ENCODE measurements at places on chromosomes 16 and 17.

- peak; percentile 82 for DNase-seq
These were observed 1.2 kb downstream of the UBALD2 start for GRCh38 chr17:76266244-76266938.

DNA sequence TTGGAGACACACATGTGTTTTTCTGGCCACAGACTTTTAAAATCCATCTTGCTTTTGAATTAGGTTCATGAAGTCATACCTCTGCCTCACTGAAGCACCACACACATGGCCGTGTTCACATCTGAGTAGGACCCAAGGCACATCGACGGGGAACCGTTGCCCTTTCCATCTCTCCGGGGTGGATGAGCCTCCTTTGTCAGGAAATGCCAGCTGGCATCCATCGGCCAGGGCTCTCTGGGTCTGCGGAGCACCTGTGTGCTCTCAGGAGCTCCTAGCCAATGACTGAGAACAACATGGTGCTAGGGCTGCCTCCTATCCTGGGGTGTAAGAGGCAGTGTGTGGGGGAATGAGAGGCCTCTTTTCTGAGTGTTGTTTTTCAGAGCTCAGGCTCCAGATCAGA lies 24.5 kb upstream of the NKD1 start:
- DNase-seq = no peak

DNA sequence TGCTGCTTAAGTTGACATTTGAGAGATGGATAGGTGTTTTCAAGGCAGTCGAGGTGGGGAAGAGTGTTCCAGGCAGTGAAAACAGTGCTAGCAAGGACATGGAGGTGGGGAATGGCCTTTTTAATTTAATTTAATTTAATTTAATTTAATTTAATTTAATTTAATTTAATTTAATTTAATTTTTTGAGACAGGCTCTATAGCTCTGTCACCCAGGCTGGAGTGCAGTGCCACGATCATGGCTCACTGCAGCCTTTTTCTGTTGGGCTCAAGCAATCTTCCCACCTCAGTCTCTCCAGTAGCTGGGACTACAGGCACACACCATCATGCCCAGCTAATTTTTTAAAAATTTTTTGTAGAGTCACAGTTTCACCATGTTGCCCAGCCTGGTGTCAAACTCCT lies 32.2 kb upstream of the CACNG4 start:
- no peak for DNase-seq

- peak; percentile 90 for DNase-seq
These were observed 45.6 kb upstream of the HOXB9 start for GRCh38 chr17:48671697-48672171.

DNA sequence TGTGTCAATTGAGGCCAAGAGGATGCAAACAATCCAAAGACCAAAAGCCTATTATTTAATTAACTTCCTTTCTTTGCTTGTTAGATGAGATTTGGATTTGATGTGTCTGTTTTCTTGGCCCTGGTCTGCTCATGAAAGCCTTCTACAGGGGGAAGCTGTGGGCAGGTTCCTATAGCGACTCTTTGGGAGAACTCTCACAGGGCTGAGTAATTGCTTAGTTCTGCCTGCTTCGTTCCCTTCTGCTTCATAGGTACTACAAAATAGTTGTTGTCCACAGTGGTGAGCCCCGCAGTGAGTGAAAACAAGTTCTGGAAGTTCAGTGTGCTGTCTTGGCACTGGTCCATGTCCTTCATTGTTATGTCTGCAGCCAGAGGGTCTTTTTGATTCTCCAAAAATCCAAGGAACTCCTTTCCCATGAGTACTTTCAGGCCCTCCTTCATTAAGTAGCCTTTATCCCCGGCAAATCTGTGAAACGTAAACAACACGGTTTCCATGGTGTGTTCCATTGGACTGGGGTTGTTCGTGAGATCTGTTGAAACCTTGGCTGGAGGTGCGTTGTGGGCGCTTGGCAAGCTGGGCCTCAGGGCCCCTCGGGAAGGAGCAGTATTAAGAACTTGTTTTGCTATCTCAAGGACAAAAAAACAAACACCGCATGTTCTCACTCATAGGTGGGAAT lies 30.0 kb upstream of the ANKRD40CL start:
- DNase-seq = no peak

DNA sequence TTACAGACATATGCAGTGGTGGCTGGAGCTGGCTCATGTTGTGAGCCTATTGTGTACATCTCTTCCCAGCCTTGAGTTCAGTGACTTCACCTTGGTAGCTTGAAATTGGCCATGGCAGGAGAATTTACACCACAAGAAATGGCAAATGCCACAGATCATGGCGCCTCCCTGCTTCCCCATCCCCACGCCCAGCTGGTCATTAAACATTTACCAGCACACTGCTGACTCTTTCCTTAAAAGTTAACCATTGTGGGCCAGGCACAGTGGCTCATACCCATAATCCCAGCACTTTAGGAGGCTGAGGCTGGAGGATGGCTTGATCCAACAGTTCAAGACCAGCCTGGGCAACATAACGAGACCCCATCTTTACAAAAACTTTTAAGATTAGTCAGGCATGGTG lies 22.6 kb upstream of the ITGB4 start:
- no peak for DNase-seq

- DNase-seq = no peak
These were observed 38.0 kb downstream of the TMC7 start for GRCh38 chr16:19021747-19022146.

DNA sequence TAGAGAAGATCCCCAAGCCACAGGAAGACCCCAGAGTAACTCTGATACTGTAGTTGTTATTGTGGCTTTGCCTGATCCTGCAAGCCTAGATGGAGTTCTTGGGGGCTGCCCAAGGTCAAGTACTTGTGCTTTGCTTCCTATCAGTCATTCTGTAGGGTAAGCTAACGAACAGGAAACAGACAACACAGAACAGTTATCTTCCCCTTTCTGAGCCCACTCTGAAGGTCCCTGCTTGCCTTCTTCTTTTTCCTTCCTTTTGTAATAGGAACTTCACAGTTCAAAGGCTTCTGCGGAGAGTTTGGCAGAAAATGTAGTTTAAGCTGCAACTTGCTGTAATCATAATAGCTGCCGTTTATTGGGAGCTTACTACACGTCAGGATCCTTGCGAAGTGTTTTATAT lies 494.1 kb upstream of the ERCC4 start:
- DNase-seq = no peak

DNA sequence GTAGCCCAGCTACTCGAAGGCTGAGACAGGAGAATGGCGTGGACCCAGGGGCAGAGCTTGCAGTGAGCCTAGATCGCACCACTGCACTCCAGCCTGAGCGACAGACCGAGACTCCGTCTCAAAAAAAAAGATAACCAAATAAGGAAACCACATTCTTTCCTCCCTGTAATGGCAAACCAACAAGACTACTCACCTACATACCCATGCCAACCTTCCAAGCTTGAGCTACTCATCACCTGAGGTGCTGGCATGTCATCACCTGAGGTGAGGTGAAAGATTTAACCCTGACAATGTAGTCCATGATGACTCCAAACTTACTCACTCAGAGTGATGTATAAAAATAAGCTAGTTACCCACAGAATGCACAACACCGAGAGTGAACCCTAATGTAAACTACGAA lies 85.2 kb downstream of the SMG6 start:
- DNase-seq = no peak

DNA sequence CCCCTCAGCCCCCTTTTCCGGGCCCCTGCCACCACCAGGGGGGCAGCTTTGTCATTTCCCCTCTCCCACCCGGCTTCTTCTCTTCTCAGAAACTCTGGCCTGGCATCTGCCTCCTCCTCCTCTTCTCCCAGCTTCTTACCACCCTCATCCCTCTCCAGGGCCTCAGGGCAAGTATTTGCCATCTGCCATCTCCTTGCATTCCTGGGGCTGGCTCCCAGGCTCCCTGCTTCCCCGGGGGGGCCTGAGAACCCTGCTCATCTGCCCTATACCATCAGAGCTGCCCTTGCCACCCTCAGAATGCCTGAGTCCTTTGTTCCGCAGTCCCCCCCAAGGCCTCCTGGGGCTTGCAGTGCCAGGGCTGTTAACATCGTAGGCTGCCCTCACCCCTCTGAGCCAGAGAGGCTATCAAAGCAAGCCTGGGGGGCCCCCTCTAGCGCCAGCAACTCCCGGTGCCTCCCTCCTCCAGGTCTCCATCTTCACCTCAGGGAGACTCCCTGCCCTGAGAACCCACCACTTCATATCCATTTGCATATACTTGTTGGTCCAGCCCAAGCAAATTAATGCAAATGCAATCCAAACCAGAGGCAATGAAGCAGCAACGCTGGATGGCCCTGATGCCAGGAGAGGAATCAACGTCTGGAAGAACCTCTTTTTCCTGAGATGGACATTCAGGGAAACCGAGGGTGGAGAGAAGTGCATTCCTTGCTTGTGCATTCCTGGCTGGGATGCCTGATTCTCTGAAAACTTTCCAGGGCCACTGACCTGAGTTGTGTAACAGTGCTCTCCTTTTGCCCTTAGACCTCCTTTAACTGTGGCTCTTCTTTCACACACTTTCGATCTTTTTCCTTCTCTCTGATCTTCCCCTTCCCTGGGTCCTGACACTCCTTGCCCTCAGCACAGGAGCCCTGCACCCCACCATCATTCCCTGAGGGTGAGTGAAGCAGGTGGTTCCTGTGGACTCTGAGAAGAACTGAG lies 20.7 kb upstream of the SP2 start:
- no peak for DNase-seq

DNA sequence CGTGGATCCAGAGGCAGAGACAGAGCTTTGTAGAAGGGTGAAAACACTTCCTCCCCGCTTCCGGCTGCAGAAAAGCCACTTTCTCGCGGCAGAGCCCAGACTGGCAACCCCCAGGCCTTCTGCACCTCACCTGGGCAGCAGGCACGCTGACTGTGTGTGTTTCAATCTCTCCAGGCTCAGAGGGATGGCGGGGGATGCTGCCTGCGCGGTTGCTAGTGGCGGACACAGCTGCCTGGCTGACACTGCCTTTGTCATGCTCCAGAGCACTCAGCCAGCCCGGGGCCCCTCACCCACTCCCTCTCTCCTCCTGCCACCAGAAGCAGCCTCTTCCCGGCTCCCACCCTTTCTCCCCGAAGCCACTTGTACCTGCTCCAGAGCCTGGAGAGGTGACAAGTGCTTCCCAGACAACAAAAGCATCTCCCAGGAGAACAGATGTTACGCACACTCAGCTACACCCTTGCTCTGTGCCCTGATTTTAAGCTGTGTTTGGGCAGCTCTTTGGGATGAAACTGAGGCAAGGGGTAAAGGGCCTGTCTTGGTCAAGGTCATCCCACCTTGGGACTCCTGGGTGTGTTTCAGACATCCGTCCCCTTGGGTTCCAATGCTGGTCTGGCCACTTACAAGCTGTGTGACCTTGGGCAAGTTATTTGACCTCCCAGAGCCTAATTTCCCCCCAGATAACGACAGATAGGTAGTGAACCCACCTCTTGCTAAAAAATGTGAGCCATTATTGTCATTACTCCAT lies 9.2 kb upstream of the GLIS2 start:
- peak; percentile 81 for DNase-seq

GRCh38 chr17:80539022-80539641 lies 5.5 kb upstream of the RPTOR start:
- peak; percentile 70 for DNase-seq

DNA sequence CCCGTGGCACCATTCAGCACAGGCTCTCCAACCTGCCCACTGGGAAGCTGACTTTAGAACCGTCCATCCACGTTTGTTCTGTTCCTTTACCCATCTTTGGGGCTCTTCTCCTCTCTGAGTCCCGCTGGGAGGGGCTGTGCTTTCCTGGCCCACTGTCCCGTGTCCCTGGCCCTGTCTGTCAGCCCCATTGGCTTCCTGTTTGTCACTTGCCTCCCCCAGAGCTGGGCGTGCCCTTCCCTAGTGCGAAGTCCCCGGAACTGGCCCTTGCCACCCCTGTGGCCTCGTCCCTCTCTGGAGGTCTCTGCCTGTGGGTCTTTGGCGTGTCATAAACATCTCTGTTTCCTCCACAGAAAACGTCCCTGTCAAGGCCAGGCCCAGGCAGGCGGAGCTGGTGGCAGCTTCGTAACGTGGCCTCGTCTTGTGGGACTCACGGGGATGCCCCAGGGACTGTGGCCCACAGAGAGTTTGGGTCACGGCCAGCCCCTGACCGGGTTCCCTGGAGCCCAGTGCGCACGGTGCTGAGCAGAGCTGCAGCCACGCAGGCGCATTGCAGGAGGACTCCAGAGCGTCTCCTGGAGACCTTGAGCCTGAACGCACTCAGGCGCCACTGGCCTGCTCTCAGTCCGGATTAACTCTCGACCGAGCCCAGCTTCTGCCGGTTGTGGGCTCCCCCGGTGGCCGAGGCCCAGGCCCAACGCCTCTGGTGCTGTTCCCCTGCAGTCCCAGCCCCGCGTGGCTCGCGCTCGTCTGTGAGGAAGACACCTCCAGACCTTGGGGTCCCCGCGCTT lies 7.3 kb downstream of the CHMP6 start:
- no peak for DNase-seq

DNA sequence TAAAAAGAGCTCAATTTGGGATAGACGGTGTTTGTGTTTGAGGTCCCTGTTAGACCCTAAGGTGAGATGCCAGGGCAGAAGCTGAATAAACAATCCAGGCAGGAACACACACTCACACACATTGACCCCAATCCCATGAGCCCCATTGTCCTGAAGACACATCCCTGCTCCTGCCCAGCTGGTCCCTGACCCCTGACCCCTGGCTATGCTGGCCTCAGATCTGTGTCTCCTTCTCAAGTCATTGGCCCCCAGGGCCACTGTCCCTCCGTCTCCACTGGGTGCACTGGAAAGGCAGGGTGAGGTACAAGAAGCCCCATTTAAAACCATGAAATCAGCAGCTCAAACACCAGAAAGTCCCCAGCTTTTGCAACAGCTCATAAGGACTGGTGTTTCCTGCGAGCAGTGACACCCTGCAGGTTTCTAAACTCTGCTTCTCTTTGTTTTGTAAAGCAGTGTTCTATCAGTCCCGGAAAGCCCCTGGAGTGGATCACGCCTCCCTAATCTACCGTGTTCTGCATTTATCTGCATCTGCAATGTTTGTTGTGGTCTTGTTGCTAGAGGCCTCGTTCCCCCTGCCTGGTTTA lies 18.0 kb upstream of the ASGR2 start:
- peak; percentile 91 for DNase-seq

- no peak for DNase-seq
These were observed 32.3 kb downstream of the CPPED1 start for GRCh38 chr16:12771341-12771798.

DNA sequence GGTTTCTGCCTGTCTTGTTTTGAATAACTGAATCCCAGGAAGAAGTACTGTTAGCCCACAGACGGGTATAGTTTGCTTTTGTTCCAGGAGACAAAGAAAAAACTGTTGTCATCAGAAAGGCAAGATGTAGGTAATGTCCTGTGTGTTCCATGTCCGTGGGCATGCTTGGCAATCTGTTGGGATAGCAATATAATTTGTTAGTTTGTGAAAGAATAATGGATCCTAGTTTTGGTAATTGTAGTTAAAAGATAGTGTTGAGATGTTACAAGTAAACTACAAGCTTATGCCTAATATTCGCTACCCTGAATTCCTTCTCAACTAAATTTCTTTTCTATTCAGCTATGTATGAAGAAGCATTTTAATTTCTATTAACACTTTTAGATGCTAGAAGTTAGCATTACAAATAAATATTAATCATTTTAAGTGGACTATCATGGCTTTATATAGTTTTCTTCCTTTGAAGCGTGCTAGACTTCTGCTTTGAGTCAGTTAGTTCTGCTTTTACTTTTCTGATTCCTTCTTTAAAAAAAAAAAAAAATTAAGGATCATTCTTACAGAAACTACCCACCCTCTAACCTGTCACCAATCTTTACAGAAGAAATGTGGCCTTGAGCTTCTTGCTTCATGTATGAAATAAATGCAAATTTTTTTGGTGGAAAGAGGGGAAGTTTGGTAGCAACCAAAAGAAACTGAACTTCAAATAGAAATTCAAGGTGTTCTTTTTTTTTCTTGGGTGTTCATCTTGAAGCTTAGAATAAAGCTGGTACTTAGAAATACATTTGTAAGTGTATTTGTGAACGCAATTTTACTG lies 2.4 kb downstream of the EVI2A start:
- peak; percentile 65 for DNase-seq

Measured in activated CD4-positive, alpha-beta T cell treated with anti-CD3 and anti-CD28 coated beads, Interleukin-2, amount 10 ng/mL, durations not matched to agents 24 days and 14 days (primary cell).